RKO (cell line): ENCODE measurements at places on chromosomes 12 and 14.

- peak; percentile 87 for DNase-seq
These were observed 554 bp upstream of the TSPAN31 start for GRCh38 chr12:57744194-57744776.

GRCh38 chr12:102694903-102695302 lies 214.5 kb upstream of the IGF1 start:
- no peak for DNase-seq

- no peak for DNase-seq
These were observed 22.0 kb downstream of the VSX2 start for GRCh38 chr14:74261288-74261687.

DNA sequence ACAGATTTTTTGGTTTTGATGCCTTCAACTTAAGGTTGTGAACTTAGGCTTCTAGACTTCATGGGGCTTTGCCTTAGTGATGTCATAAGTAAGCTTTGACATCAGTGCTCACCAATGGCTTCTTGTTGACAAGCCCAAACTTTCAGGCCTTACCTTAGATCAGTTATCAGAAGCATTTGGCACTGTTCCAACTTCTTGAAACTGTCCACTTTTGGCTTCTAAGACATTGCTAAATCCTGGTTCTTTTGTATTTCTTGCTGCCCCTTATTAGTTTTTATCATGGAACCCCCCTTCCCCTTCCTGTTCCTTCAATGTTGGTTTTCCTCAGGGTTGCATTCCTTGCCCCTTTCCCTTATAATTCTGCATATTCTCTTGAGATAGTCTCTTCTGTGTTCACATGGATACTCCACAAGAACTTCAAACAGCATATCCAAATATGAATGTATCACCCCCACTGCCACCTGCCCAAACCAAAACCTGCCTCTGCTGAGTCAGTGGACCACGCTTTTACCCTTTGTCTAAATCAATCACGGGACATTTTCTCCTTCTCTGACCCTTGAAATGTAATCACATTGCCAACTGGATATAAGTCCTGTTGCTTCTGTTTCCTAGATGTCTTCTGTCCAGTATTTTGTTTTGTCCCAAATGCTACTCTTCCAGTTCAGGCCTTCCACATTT lies 7.9 kb downstream of the PFKM start:
- DNase-seq: no peak

- DNase-seq: no peak
These were observed 9.1 kb downstream of the CREBL2 start for GRCh38 chr12:12620730-12621315.

- no peak for DNase-seq
These were observed 25.9 kb upstream of the MAPKAPK5 start for GRCh38 chr12:111816065-111816615.

DNA sequence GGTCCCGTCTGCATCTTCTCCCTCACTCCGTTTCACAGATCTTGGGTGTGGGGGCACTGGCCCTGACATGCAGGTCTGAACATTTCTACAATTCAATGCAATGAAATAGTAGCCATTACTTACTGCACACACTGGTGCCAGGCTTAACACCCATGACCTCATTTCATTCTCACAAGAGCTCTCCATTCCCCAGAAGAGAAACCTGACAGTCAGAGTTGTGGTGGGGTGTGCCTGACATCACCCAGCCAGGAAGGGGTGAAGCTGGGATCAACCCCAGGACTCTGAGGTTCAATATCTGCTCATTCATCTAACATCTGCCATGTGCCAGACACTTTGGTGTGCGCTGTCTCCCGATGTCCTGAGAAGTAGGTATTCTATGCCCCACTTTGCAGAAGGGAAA lies 34.7 kb downstream of the MVK start:
- DNase-seq: no peak

- DNase-seq: no peak
These were observed 2.4 kb upstream of the CCDC85C start for GRCh38 chr14:99606359-99606758.

GRCh38 chr12:74689929-74690328 lies 152.3 kb downstream of the ATXN7L3B start:
- no peak for DNase-seq

- no peak for DNase-seq
These were observed 175.9 kb downstream of the TRHDE start for GRCh38 chr12:72448089-72448488.

GRCh38 chr14:85188836-85189235 lies 341.1 kb upstream of the FLRT2 start:
- DNase-seq: no peak

DNA sequence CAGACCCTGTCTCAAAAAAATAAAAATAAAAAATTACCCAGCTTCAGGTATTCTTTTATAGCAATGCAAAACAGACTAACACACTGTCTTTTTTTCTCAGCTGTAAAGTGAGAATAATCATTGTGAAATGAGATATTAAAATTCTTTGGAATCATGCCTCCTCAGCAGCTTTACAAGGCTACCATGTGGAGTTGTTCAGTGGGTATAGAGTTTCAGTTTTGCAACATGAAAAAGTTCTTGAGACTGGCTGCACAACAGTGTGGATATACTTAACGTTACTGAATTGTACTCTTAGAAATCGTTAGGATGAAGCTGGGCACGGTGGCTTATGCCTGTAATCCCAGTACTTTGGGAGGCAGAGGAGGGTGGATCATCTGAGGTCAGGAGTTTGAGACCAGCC lies 15.7 kb upstream of the MAPKAPK5 start:
- no peak for DNase-seq

DNA sequence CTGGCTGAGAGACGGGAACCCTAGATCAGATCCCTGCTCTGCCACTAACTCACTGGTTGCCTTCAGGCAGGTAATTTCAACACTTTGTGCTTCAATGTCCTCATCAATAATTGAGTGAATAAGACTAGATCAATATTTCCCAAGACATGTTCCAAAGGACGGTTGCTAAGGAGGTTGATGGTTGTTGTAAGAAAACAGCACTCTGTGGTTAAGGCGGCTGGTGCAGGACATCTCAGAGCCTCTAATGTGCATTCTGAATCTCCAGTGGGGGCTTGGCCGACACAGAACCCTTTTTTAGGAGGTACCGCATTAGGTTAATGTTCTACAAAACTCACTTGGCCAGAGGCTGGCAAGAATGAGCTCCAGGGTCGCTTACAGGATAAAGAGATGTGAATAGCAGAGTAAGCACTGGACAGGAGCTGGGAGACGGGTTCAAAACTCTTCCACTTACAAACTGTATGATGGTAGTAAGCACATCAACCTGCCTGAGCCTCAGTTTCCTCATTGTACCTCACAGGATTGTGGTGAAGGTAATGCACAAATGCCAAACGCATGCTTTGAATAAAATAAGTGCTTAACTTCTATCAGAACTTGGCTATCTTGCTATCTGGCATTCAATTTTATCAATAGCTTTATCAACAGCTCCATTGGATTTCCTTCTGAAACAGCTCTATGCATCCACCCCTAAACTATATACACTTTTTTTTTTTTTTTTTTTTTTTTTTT lies 136.9 kb upstream of the PARP11 start:
- DNase-seq: no peak
